Effector memory CD8-positive, alpha-beta T cell (primary cell): ENCODE measurements at places on chromosomes 6 and 20.

GRCh38 chr6:87718662-87719433 is 16.8 kb upstream of the AKIRIN2 start:
- DNase-seq = no peak

- DNase-seq = no peak
Observed at GRCh38 chr6:42179945-42180313, 6.8 kb downstream of the GUCA1A start.

GRCh38 chr6:169930799-169931198 is 179.4 kb downstream of the ERMARD start:
- peak; percentile 12 for DNase-seq

- DNase-seq = no peak
Observed at GRCh38 chr6:147077251-147077650, 127.0 kb upstream of the STXBP5 start.

GRCh38 chr6:142266060-142266459 is 35.7 kb upstream of the ADGRG6 start:
- DNase-seq = no peak

DNA sequence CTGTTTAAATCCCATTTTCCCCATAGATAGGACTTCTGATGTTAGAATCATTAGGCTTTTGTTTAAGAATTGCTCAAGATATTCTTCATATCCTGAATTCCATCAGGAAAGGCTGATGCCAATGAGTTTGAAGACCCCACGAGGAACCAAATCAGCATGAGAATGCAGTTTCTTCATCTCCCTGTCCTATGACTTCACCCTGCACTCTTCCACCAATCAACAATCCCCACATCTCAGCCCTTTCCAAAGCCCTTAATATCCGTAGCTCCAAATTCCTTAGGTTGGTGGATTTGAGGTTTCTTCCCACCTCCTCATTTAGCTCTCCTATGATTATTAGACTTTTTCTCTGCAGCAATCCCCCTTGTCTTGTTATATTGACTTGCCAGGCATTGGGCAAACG is 88.3 kb upstream of the PRND start:
- DNase-seq = no peak

DNA sequence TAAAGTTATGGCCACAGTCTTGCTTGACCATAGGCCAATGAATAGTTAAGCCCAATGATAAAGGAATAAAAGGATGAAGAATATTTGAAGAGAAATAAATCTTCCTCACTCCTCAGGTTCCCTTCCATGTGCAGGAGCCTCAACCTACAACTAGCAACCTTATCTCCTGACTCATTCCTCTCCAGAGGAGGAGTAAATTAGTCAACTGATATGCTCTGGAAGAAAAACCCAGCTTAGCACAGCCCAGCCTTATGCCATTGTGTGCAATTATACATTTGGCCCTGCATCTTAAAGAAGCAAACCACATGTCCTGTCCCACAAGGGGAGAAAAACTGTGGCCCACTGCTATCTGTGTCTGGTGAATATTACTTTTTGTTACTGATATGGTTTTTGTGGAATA is 82.1 kb downstream of the PHIP start:
- no peak for DNase-seq

DNA sequence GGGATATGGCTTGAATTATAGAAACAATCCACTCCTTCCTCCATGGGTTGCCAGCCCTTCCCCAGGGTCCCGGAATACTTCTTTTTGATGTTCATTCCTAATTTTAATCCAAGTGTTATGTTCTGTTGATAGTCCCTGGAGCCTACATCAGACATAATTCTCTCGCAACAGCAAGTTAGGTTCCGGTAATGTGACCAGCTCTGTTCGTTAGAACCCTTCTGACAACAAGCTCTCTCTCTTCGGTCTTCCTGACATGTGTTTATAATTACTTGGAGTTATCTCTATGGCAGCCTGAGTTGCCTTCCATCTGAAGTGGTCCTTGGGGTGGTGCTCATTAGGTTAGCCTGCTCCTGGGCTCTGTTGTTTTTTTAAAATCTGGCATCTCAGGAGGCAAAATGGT is 506.9 kb upstream of the JARID2 start:
- no peak for DNase-seq

DNA sequence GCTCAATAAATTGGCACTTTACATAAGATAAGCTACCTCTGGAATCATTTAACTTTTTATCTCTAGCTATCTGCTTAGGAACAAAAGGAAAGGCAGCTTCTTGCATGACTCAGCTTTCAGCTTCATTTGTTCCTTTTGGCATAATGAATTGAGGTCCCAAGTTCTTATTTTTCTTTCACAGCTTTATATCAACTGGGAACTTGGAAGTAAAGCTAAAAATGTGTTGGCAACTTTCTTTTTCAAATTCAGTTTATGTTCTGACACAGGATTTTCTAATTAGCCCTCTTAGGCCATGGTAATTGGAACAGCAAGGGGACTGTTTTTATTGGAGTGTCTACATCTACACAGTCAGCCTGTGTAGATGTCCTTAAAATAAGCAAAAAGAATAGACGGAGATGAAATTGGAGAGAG is 55.2 kb upstream of the MRAP2 start:
- DNase-seq = no peak

- no peak for DNase-seq
Observed at GRCh38 chr20:57473246-57474048, 51.5 kb downstream of the CTCFL start.
